ENCODE measurements at places on chromosomes 1 and 21.

DNA sequence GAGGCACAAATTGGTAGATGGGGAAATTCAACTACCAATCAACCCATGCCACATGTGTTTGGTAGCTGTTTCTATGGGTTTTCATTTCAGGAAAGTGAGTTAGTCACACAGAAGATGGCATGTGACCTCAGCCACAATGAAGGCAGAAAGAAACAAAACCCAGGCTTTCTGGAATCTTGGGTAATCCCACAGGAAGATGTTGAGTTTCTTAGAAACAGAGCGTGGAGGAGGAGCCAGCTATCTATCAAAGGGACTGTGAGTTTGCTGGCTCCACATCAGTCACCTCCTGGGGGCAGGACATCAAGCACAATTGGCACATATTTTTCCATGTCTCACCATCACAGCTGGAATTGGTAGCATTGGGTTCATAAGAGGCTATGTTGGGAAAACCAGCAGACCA lies 188.9 kb upstream of the PLXNA2 start:
- no peak for DNase-seq

- no peak for DNase-seq
Observed at GRCh38 chr21:35720208-35720731, 340.1 kb downstream of the SETD4 start.

DNA sequence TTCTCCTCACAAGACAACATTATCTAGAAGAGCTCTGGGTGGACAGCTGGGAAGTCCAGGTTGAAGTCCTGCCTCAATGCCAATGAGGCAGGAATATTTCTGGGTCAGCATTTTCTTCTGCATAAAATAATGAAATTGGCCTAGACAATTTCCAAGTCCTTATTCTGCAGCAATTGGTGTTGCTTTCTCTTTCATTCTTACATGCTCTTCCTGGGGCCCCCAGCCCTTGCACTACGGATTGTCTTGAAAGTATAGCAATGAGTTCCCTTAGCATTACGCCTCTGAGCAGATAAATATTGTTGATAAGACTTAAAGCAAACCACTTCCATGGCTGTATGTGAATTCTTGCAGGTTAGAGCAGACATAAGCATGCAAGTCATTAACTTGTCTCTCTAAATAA lies 188.5 kb downstream of the TGFBR3 start:
- DNase-seq: no peak

GRCh38 chr1:29180497-29181412 lies 945 bp downstream of the SRSF4 start:
- no peak for DNase-seq

GRCh38 chr21:41504030-41504429 lies 3.9 kb downstream of the TMPRSS2 start:
- no peak for DNase-seq

GRCh38 chr21:33238565-33239255 lies 9.0 kb downstream of the IFNAR2 start:
- DNase-seq: no peak

DNA sequence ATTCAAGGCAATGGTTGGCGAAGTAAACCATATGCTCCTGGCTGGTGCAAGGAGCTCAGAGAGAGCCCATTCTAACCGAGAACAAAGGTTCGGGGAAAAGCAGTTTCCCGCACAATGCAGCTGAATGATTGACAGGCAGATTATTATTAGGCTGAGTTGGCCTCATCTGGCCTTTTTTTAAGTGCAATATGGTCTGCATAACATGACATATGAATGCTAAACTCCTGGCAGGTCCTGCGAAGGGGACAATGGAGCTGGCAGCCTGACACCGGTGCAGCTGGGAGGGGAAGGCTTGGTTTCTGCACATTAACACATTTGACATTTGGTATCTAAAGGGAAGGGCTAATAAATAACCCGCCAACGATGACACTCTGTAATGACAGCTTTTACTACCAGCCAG lies 92.0 kb downstream of the MIS18A start:
- DNase-seq: no peak

DNA sequence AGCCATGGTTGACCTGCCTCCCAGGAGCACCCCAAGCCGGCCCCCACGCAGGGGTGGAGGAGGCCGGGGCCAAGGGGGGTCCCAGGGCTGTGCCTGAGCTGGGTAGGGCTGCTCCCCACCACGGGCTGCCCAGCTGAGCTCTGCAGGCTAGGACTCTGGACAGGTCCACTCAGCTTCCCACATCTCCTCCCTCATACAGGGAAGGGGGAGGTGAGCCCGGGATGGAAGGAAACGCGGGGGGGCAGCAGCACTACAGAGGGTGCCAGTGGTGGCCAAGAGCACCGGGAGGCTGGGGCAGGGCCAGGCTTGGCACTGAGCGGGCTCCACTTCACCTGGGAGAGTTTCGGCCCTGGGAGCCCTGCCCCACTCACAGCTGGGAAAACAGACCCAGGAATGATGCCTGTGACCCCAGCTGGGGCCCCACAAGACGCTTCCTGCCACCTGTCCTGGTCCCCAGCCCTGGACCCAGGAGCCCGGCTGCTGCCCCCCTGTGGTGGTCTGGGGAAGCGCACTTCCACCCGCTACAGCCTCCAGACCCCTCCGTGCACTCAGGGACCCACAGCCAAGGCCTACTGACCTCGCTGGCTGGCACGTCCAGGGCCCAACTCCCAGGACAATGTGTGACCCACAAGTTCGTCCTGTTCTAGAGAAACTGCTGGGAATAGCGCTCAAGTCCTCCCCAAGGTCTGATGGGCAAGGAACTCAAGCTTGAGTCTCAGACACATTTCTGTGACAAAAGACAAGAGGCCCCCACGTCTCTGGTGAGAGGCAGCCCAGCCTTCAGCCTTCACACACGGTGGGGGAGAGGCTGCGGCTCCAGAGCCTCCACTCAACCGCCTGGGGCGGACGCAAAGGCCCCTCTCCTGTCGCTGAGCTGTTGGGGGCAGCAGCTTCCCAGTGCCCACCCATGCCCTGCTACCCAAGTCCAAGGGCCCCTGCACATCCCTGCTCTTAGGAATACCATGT lies 3.0 kb downstream of the AURKAIP1 start:
- peak; percentile 47 for DNase-seq

DNA sequence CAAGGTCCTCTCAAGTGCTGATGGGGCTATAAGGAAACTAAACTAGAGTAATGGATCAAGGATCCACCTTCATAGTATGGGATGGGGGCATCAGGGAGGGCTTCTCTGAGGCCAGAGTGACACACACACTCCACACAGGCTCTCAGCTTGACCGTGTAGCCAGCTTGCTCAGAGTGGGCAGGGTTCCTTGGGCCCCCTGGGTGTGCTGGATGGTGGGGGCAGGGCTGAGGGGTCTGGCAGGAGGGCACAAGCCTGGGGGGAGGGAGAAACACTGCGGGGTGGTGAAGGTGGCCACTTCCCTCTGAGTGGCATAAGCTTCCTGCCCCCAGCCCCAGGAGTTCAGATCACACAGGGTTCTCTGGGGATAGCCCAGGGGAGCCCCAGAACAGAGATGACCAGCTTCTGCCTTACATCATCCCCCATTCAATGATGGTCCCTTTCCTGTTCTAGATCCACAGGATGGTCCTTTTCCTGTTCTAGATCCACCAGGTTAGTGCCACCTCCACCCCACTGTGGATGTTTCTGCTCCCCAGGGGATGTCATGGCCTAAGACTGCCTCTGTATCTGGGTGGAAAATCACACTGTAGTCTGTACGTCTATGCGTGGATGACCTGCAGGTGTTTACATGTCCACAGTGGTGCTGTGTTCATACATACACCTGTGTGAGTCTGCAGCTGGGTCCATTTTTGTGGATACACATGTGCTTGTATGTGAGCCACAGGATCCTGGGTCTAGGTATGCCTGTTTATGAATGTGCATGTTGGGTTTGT lies 525.0 kb downstream of the PTPRU start:
- DNase-seq: no peak

- DNase-seq: no peak
Observed at GRCh38 chr1:93616996-93617669, 64.5 kb downstream of the BCAR3 start.

Data from NCI-H1930 (cell line).